ENCODE measurements at places on chromosomes 16 and 17. TPM values are rescaled to one million over a fixed set of nuclear protein-coding genes. Genes with fewer than 3 reads are reported as not detected.

Gene PSMB10
- total RNA-seq, result 77.1 TPM

Gene ABCC11
- 0.29 TPM for total RNA-seq

Gene NPTX1
- total RNA-seq, result 35.0 TPM

Gene PRR29
- total RNA-seq, result 2.0 TPM

Gene CRISPLD2
- 9.9 TPM for total RNA-seq

Gene ABCC12
- not detected for total RNA-seq

Gene KRTAP4-3
- not detected for total RNA-seq

Gene PRR35
- not detected for total RNA-seq

All from glomerular endothelial cell (primary cell).